ENCODE measurements at places on chromosomes 4 and X. TPM values are rescaled to one million over a fixed set of nuclear protein-coding genes. Genes with fewer than 3 reads are reported as not detected.

DNA sequence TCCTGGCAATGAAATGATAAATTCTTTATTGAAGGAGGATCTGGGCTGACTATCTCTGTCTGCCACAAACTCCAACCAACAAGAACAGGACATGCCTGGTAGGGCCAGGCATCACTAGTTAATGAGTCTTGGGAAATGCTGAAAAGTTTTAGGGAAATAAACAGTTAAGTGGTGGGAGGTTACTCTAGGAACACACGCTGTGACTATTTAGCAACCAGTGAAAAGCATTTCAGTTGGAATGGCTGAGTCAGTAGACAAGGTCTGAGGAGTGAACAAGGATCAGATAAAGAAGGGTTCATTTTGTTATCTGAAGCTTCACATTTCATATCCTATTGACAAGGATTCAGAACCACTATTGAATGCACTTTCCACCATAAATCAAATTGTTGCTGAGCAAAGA, 394.9 kb upstream of the BOD1L1 start:
- DNase-seq = no peak

Gene TLR10
- not detected for total RNA-seq

- no peak for DNase-seq
Observed at GRCh38 chr4:146763560-146763959, 124.9 kb downstream of the POU4F2 start.

Gene ATP8A1
- total RNA-seq = 0.76 TPM

GRCh38 chr4:93373893-93374860, 454.4 kb upstream of the ATOH1 start:
- no peak for DNase-seq

Gene WNK3
- not detected for total RNA-seq

- peak; percentile 30 for DNase-seq
Observed at GRCh38 chr4:7721984-7722551, 217.6 kb downstream of the AFAP1 start.

DNA sequence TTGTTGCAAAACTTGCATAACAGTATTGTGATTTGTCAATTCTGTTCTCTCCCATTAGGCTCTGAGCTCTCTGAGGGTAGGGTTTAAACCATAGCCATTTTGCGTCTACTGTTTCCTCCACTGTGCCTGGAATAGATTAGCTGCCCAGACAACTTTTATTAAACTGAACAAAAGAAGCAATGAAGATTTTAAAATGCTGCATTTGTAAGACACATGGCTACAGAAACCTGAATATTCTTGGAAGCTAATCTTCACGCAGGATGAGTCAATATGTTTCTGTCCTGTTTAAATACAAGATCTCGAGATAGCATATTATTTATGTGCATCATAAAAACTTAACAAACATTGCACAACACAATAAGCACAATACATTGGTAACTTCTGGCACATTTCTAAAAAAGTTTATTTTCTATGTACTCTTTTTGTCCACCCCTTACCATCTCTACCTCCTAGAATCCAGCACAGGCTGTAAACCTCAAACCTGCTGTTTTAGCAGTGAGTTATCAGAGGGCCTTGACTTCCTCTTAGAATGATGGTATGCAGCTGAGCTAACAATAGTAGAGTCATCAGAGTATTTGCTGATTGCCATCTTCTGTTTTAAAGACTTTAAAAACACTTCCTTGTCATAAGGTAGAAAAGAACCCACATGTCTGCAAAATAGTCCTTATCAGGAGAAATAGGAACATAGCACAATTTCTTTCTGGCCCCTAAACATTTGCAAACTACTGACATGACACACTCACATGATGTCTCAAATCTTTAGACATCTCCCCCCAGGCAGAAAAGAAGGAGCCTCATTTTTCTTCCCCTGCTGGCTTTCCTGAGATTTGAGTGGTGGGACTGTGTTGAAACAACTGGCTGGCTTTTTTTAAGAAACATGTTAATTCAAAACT, 10.6 kb upstream of the CCNG2 start:
- no peak for DNase-seq

GRCh38 chr4:102789317-102789717, 28.5 kb upstream of the MANBA start:
- no peak for DNase-seq

DNA sequence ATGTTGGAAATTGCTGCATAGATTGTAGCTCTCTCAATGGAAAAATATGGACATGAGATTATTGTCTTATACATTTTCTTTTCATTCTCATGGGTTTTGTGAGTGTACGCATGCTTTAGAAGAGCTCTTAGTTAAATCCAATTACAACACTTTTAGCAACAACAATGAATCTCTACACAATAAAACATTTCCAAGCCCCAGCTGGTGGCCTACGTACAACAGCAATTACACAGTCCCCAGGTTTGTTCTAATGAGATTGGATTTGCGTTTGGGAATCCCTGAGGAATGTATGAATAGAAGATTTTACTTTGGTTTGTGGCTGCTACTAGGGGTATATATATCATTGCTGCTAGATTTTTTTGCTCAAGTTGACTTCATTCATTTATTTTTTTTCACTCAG, 98.6 kb downstream of the FHDC1 start:
- no peak for DNase-seq

Gene SCML1
- total RNA-seq = 14.2 TPM

GRCh38 chr4:146486565-146486964, 35.2 kb downstream of the SLC10A7 start:
- no peak for DNase-seq

DNA sequence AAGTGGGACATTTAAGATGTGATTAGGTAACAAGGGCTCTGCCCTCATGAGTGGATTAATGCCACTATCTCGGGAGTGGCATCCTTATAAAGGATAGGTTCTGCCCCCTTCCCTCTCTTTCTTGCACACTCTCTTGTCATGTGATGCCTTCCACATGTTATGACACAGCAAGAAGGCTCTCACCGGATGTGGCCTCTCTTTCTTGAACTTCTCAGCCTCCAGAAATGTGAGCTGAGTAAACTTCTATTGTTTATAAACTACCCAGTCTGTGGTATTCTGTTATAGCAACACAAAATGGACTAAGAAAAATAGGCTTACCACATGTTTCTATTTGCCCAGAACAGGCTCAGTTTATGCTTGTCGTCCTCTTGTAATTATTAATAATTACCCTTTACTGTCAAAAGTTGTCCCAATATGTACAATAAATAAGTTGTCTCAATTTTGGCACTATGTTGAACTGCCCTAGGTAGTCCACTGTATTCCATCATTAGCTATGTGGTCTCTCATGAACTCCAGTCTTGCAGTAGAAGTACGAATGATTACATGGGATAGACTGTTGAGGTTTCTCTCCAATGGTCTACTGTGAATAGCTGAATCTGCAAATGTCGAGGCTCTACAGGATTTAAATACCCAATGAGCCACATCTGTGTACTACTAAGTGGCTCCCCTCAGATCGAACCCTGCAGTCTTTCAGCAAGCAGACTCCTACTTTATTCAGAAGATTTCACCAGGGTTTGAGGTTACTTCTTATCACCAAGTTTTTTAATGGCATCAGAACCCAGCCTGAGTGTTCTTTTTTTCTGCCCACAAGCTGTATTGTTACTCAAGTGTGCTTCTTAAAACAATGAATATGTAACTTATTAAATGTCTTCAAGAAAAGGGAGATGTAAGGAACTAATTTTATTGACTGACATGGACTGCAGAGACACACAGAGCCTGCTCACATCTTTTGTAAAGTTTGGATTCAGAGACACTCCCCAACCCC, 102.0 kb upstream of the LEF1 start:
- no peak for DNase-seq

DNA sequence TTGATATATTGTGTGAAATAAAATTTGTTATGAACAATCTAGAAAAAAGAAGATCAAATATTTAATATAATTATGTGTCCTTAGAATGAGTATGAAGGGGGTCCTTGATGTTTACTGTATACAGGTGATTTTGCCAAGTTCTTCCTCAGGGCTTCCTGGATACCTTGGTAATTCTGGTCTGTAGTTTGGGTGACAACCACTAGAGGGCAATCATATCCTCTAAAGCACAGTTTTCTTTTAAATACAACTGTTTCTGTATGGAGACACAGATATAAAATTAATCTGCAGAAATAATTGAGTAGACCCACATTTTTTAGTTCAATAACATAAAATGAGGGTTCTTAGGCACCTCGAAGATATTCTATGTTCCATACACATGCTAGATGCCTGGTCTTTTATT, 157.7 kb downstream of the SPANXN1 start:
- DNase-seq = peak; percentile 21

Gene ATP1B4
- not detected for total RNA-seq

DNA sequence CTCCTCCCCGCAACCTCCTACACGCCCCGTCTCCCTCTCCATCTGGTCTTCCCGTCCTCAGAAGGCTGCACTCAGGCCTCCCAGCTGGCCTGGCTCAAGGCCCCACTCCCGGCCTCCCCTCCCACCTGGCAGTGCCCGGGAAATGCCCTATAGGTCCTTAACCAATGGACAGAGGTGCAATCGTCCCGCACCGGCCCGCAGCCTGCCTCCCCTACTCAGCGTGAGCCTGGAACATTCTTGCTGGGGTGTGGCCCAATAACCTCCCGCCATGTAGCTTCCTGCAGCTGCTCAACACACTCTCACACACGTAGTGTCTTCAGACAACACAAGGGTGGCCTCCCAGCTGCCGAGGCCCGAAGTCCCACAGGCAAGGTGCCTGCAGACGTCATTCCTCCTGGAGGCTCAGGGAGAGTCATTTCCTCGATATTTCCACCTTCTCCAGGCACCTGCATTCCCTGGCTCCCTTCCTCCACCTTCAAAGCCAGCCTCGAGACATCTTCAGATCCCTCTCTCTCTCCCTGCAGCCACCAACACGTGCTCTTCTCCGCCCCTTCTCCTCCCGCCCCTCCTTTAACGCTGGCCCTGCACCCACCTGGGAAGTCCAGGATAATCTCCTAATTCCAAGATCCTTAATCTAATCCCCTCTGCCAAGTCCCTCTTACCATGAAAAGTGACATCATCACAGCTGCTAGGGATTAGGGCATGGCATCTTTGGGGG, 56.2 kb downstream of the ADRA2C start:
- no peak for DNase-seq

Gene TCEAL3
- 9.1 TPM for total RNA-seq

Gene SYNPO2
- 0.17 TPM for total RNA-seq

- DNase-seq = no peak
Observed at GRCh38 chr4:83782591-83782990, 246.7 kb downstream of the GPAT3 start.

Gene PRSS12
- 48.7 TPM for total RNA-seq

- DNase-seq = no peak
Observed at GRCh38 chr4:156898373-156899117, 73.1 kb downstream of the PDGFC start.
